ENCODE measurements at places on chromosomes 3 and 15.

GRCh38 chr3:189204167-189204866 is 32.5 kb downstream of the TPRG1 start:
- no peak for DNase-seq

DNA sequence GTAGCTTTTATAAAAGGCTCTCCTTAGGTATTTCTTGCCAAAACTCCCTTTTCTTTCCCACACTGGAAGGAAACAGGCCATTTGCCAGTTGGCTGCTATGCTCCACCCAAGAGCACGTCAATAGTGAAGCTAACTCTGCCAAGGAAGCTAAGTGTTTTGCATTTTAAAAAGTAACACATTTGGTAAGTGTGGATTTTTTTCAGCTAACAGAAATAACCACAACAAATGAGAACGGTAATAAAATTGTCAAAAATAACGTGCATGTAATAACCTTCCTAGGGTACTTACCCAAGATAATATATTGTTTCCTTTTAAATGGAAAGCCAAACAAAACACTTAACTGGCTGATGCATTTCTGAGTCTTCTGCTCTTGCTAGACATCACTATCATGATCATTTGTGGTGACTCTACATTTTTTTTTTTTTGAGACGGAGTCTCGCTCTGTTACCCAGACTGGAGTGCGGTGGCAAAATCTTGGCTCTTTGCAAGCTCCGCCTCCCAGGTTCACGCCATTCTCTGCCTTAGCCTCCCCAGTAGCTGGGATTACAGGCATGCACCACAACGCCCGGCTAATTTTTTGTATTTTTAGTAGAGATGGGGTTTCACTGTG is 4.6 kb downstream of the DPP8 start:
- DNase-seq: no peak

- no peak for DNase-seq
Observed at GRCh38 chr15:55222588-55222987, 25.8 kb upstream of the RSL24D1 start.

GRCh38 chr15:91196768-91197167 is 96.7 kb downstream of the SV2B start:
- no peak for DNase-seq

- DNase-seq: no peak
Observed at GRCh38 chr3:150911771-150912170, 6.5 kb upstream of the MINDY4B start.

GRCh38 chr3:49703443-49703927 is 14.1 kb downstream of the RNF123 start:
- peak; percentile 63 for DNase-seq

- peak; percentile 17 for DNase-seq
Observed at GRCh38 chr3:194135806-194136518, at the start of gene HES1. Gene HES1 (plus strand): TSS chr3:194136148. CDS start chr3:194136381, 233 bp downstream.

DNA sequence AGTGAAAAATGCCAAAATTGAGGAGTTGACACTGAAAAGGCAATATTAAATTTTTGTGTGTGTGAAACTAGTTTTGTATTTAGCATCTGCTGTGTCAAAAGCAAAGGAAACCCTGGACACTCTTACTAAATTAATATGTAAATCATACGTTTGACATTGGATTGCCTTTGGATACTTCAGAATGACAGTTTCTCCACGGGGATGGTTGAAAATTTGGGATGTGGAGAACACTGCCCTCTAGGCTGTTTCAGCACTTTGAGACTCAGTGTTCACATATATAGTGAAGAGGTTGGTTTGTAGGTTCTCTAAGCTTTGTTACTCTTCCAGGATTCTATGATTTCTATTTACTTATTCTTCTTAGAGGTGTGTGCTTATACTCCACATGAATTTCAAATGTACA is 3.0 kb downstream of the ROBO2 start:
- DNase-seq: no peak

DNA sequence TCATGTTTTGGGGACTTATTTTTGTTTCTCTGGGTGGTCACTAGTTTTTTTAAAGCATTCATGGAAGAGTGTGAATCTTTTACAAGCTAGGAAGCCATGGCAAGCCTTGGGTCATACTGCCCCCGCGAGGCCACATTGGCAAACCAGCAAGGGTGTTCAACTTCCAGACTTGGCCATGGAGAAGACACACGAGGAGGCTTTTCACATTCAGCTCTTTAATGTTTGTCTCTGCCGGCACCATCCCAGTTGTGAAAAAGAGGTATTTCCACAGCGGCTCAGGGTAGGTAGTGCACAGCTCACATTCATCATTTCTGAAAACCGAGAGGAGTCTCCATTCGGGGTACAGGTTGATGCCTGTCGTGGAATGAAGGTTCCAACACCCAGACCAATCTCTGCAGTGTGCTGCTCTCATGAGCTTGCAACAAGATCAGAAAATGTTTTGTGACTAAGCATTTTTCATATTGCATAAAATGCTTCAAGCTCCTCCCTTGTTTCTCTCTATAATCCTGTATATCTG is 7.7 kb downstream of the CCR5 start:
- peak; percentile 67 for DNase-seq

- DNase-seq: no peak
Observed at GRCh38 chr3:20682573-20682972, 496.6 kb upstream of the SGO1 start.

- DNase-seq: no peak
Observed at GRCh38 chr3:99669879-99670555, 31.6 kb downstream of the COL8A1 start.

DNA sequence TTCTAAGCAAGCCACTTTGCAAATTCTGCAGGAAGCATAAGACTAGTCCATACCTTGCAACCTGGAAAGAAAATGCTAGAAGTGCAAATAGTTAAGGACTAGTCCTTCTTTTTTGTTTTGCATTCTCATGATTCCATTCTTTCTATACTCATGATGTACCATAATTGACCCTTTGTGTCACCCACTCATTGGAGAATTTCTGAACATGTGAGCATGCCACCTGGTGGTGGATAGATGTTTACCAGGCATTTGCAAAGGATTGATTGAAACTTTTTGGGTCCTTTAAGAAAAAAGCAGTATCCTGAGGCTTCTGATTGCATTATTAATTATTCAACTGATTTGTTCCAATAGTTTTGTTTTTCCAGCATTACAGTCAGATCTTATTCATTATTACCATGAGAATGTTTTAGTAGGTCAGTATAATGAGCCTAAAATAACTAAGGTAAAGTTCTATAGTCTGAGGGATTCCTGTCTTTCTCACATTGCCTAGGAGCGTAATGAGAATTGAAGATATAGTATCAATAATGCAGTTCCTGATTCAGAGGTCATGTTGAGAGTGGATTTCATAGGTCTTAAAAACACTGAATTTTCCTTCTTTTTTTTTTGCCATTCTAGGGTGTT is 20.2 kb upstream of the DIPK2A start:
- DNase-seq: peak; percentile 15

- DNase-seq: no peak
Observed at GRCh38 chr3:126004217-126004616, 35.2 kb downstream of the ROPN1B start.

DNA sequence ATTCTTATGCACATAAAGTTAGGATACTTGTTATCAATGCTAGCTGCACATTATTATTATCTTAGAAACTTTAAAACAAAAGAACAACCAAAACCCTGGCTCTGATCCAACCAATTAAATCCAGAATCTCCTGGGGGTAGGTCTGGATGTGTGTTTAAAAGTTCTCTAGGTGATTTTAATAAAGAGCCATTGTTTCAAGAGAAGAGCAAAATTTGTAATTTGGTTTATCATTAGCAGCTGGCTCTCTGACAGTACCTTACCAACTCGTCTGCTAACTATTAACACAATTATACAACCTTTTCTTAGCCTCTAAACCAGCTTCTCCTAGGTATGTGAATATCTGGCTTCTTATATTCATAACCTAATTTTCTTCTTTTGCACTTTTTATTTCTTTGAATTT is 68.9 kb downstream of the IFT80 start:
- DNase-seq: no peak

- no peak for DNase-seq
Observed at GRCh38 chr3:45516829-45517228, 77.7 kb upstream of the LIMD1 start.

GRCh38 chr3:42855547-42856380 is 19.9 kb downstream of the CYP8B1 start:
- DNase-seq: no peak

DNA sequence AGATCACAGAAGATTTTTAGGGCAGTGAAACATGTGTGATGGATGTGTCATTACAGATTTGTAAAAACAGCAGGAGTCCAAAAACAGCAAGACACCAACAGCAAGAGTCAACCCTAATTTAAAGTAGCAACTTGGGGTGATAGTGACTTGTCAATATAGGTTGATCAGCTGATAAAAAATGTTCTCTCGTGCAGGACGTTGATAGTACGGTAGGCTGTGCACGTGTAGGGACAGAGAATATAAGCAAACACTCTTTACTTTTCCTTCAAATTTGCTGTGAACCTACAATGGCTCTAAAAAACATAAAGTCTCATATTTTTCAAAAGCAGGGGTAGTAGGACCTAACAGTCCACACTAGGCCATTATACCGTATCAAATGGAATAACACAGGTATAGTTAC is 120.8 kb downstream of the STAG1 start:
- DNase-seq: no peak

- no peak for DNase-seq
Observed at GRCh38 chr3:129834580-129834979, 58.9 kb downstream of the TMCC1 start.

DNA sequence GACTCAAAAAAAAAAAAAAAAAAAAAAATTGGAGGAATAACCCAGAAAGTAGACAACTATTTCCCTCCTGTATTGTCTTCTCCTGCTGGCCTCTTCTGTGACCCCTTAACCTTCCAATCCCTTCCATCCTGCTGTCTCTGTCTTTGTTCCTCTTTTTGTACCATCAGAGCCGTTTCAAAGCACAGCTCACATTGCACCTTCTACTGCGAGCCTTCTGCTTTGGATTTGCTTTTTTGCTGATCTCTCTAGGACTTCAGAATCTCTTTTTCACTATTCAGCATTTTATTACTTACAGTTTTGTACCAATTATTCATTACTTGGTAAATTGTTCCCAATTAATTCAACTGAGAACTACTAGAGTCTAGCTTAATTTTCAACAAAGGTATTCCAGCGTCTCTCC is 284.0 kb upstream of the TBL1XR1 start:
- no peak for DNase-seq

- no peak for DNase-seq
Observed at GRCh38 chr3:60001369-60001768, 951.5 kb upstream of the CFAP20DC start.

GRCh38 chr15:74336061-74337005 is 31.1 kb downstream of the CYP11A1 start:
- DNase-seq: no peak

DNA sequence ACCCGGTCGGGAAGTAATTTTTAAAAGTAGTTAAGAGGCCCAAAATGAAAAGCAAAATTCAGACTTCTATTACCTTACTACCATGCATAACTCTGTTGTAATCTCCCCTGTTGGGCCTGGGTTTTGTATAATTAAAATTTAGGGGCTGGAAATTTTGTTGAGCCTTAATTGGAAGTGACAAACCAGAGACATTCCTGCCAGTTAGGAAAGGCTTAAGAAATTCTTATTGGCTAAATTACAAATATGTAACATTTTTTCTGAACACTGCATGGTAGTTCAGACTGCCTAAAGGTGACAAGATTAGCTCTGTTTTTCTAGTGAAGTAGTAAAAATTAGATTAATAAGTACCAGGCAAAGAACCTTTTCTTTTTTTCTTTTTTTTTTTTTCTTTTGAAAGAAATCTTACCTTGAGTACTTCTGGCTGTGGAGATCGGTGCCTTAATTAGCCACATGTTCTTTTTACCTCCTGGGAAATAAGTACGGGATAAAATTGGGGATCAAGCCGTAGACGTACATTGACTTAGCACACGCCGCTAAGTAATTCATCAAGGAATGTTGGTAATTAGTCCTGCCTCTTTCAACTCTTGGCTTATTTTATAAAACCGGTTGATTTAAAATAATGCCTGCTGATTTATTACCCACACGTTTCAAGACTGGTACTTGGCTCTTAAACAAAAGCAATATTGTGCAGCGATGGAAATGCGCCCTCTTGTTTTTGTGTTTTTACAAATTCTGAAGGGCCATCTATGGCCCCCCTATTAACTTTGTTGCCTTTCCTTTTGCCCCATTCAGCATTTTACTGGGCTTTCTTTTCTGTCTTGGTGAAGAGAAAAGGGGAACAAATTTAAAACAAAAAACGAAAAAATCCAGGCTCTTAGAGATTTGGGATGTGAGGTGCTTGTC is 111.2 kb upstream of the SAMMSON start:
- no peak for DNase-seq

- no peak for DNase-seq
Observed at GRCh38 chr15:29452881-29453731, 183.5 kb upstream of the NSMCE3 start.

DNA sequence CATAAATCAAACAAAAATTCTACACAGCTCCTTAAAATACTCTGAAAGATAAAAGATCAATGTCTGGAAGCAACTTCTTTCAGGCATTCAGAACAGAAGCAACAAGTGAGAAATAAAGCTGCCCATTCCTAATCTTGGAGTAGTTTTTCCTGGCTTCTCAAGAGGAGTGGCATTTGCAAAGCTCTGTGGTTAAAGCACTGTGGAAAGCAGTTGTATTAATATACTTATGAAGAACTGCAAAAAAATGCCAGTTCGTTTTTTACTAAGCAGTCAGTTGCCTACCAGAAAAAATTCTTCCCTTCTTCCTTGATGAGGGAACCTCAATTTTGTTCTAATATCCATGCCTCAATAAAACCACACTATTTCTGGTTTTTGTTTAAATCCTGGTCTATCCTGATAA is 197.8 kb downstream of the TNIK start:
- DNase-seq: no peak

GRCh38 chr3:59424268-59425010 is 374.6 kb upstream of the CFAP20DC start:
- DNase-seq: no peak

DNA sequence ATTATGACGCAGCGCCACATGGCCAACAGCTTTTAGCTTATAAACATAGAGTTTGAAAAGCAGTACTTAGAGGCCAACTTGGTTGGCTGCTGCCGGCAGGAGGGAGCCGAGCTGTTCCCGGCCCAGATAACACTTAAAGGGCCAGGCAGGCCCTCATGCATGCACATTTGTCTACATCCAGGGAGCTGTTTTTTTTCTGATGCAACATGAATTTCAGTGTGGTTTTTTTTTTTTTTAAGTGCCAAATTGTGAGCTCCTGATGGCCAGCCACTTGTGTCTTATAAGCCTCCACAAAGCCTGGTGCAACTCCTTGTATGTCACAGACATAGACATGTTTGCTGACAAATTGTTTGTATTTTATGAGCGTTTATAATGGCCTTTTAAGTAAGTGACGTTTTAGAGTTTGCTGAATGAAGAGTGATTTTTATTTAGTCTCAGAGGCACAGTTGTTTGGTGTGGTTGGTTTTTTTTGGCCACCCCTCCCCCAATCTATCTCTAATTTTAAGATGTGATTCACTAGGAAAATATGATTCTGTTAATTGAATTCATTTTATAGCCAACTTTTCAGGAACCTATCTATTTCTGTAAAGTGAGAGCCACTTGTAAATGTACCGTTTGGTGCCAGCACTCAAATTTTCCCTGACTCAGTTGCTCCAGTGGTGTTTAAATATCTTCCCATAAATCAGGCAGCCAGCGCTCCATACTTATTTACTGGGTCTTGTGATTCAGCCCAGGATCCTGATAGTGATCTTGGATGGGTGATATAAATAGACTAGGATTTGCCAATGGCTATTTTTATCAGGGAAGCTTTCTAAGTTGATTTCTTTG is 134.3 kb downstream of the VGLL4 start:
- DNase-seq: no peak

- DNase-seq: no peak
Observed at GRCh38 chr3:111700054-111700453, 104.9 kb upstream of the ZBED2 start.

GRCh38 chr15:37773111-37773860 is 161.2 kb upstream of the TMCO5A start:
- DNase-seq: no peak

Data from activated CD8-positive, alpha-beta memory T cell treated with anti-CD3 and anti-CD28 coated beads, Interleukin-2, amount 50 U/mL, for 4 hours (primary cell).